ENCODE measurements at places on chromosomes 7 and 10.
A peak's percentile ranks its signal among the peaks of the same experiment; 100 is the strongest.

DNA sequence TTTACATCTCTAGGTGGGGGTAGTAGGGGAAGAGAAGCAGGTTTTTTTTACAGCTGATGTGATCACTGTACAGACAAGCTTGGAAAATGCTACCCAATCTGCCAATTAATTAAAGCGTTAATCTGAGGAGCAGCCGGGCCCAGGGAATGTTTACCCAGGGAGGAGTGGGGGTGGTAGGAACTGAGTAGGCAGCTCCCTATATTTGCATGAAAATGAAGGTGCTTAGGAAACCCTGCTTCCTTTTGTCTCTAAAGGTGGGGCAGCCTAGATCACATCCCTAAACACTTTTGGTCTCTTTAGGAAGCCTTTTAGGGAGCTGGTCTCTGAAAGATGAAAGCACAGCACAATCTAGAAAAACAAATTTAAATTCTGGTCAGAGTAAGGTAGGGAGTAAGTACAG is 53.0 kb upstream of the NFKB2 start:
- DNase-seq, result no peak

DNA sequence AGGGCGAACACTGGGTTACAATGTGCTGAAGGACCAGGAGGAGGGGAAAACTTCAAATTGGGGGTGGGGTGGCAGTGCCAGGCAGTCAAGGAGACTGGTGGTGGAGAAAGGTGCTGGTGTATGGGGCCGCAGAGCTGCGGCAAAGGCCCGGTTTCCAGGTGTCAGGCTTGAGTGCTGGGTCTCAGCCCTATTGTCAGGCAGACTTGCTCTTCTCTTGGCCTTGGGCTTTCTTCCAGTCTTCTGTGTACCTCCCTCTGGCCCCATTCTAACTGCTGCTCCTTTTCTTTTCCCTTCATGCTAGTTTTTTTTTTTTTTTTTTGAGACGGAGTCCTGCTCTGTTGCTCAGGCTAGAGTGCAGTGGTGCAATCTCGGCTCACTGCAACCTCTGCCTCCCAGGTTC is 51.0 kb downstream of the POLR3A start:
- no peak for DNase-seq

DNA sequence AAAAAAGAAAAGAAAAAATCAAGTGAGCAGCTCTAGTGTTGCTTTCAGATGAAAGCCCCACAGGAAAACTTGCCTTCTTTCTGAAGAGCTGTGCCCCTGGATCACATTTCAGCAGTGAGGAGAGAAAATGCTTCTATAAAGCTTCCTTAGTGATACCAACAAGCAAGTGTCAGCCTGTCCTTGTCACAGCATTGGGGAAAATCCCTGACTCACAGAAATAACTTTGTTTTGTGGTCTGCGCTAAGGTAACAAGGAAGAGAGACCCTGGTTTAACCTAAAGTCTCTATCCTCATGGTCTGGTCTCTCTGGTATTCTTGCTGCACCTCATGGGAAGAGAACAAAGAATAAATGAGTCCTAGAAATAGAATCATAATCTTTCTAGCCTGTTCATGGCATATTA is 885.2 kb upstream of the SORCS1 start:
- DNase-seq, result no peak

DNA sequence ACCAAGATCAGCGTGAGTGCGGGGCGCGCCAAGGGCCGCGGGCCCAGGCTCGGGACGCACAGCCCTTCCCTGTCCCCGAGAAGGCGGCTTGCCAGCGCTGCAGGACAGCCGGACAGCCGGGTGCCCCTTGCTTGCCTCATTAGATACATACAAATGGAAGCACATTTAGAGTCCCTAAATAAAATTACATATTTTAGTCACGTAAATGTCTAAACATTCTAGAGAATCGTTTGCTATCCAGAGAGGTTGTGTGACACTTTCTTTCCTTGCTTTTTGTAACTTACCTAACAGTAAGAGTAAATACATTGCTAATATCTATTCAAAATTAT is 4.8 kb downstream of the VSTM2A start:
- no peak for DNase-seq

GRCh38 chr10:49184642-49185111 is 3.5 kb downstream of the TMEM273 start:
- no peak for DNase-seq

GRCh38 chr10:69955211-69955805 is 97.3 kb upstream of the MACROH2A2 start:
- no peak for DNase-seq

GRCh38 chr7:131327626-131328376 is at the start of gene MKLN1:
TSS of gene MKLN1 (plus strand) at chr7:131327876. CDS start at chr7:131327900, 24 bp downstream.
- peak; percentile 74 for DNase-seq

- DNase-seq, result no peak
These were observed 66.6 kb downstream of the SLIT1 start for GRCh38 chr10:97119058-97119745.

DNA sequence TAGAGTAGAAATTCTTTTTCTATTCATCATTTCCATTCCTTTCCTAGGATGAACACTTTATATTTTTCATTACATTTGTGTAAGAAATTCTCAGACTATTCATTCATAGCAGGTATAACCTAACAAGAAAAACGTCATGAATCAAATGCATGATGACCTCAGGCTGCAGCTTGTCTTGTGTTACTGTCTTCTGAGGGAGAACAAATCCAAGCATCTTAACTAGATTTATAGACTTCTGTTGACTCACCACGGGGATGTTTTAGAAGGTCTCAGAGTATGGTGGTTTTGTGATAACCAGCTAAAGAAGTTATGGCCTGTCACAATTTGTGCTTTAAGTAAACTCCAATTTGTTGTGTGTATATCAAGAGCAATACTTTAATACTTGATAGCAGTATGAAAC is 102.7 kb downstream of the ANKRD7 start:
- DNase-seq, result no peak

DNA sequence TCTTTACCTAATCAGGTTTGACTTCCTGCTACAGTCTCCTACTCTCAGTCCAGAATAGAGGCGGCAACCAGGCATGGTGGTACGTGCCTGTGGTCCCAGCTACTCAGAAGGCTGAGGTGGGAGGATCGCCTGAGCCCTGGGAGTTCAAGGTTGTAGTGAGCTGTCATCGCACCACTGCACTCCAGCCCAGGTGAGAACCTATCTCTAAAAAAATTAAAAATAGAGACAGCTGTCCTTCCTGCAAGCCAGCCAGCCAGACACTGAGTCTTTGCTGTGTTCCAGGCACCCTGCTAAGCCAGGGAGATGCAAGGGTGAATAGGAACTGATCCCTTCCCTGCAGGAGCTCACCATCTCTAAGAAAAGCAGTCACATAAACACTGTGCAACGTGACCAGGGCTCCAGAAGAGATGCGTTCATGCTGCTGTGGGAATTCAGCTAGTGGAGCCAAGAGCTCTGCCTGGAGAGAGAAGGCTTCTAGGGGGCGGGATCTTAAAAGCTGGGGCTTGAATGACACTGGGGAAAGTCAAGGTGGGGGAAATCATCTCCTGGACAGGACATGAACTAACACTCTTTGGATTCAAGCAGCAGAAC is 22.1 kb upstream of the SLIT1 start:
- no peak for DNase-seq

- DNase-seq, result no peak
These were observed 306.1 kb downstream of the DGKB start for GRCh38 chr7:14596421-14596820.

- DNase-seq, result no peak
These were observed 35.8 kb upstream of the COBL start for GRCh38 chr7:51352174-51353100.

GRCh38 chr7:245574-246295 is 44.2 kb upstream of the FOXL3 start:
- no peak for DNase-seq

- no peak for DNase-seq
These were observed 105.2 kb downstream of the OSBPL3 start for GRCh38 chr7:24874791-24875190.

Data from AG09319 (cell line).